SIG-M5 (cell line): ENCODE measurements at places on chromosomes 1 and 21.
A peak's percentile ranks its signal among the peaks of the same experiment; 100 is the strongest.

DNA sequence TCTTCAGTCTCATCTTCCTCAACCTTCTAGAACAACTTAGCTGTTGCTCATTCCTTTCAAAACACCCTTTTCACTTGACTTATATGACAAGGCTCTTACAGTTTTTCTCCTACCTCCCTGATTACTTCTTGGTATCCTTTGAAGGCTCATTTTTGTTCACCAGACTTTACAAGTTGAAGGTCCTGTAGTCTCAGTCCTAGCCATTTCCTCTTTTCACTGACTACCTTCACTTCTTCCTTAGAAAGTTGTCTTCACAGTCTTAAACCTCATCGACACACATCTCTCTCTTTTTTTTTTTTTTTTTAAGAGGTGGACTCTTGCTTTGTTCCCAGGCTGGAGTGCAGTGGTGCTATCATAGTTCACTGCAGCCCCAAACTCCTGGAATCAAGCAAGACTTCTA, 6.6 kb upstream of the TP53BP2 start:
- DNase-seq, result no peak

GRCh38 chr1:56074007-56074651, 505.2 kb downstream of the PLPP3 start:
- DNase-seq, result no peak

DNA sequence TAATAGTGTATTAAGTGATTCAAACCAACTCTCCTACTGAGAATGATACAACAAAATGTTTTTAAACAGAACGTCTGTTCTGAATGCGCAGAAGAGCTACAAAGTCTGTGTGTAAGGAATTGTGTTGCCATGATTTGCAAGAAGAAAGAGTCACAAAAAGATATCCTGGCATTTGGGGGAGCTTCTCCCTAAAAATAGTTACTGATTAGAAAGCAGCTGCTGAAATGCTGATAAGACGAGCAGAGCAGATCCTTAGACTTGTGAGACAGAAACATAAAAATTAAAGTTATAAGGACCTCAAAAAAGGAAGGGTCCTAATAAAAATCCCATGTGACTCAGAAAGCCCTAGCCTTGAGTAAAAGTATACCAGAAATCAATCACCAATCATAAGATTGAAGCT, 54.9 kb upstream of the CRB1 start:
- DNase-seq, result no peak

- DNase-seq, result no peak
Measured at GRCh38 chr1:18190598-18190997, 83.0 kb downstream of the IGSF21 start.

DNA sequence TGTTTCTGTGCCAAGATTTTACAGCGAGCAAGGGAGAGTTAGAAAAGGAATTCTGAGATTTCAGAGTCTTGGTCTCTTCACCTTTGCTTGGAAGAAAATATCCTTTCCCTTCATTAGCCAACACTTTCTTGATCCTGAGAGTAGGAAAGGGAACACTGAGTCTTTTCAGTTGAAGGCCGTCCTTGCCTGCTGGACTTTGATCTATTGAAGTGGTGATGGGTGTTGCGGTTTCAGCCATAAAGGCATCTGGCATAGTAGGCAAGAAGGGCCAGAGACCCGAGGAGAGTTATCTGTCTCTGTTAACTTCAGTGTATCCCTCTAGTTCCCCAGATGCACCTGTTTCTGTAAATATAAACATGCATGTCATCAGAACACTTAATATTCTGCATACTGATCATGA, 9.7 kb downstream of the SELE start:
- no peak for DNase-seq

- peak; percentile 38 for DNase-seq
Measured at GRCh38 chr1:244970236-244970743, 105.9 kb upstream of the HNRNPU start.

GRCh38 chr1:12285496-12286143, 55.8 kb downstream of the VPS13D start:
- no peak for DNase-seq

- no peak for DNase-seq
Measured at GRCh38 chr1:53419034-53419433, 40.2 kb upstream of the DMRTB1 start.

- no peak for DNase-seq
Measured at GRCh38 chr1:232883992-232884661, 66.3 kb upstream of the NTPCR start.

DNA sequence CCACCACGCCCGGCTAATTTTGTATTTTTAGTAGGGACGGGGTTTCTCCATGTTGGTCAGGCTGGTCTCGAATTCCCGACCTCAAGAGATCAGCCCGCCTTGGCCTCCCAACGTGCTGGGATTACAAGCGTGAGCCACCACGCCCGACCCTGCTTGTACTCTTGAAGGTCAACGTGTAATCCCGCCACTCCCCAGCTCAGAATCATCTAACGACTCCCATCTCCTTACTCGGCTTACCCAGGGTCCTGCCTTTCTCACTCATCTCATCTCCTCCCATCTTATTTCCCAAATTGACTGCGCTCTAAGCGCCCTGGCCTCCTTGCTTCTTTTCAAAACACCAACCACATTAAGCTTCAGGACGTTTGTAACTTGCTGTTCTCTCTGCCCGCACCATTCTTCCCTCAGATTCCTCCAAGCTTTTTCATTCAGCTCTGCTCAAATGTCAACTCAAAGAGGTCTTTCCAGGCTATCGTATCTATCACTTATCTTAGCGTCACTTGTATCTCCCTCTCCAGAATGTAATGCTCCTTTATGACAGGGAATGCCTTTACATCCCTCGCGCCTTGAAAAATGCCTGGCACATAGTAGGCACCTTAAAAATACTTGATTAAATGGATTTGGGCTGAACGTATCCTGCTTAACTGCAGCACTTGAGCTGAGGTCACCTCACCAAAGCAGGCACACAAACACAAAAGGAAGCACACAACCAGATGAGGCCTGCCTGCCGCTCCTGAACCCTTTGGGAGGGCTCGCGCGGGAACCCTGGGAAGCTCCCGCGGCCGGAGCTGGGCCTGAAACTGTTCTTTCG, 1.4 kb upstream of the USP1 start:
- no peak for DNase-seq

- DNase-seq, result no peak
Measured at GRCh38 chr1:208208132-208208487, 36.1 kb downstream of the PLXNA2 start.

- no peak for DNase-seq
Measured at GRCh38 chr1:235989105-235989504, 75.8 kb downstream of the NID1 start.

GRCh38 chr1:114892194-114892918, 37.7 kb downstream of the SYCP1 start:
- no peak for DNase-seq

DNA sequence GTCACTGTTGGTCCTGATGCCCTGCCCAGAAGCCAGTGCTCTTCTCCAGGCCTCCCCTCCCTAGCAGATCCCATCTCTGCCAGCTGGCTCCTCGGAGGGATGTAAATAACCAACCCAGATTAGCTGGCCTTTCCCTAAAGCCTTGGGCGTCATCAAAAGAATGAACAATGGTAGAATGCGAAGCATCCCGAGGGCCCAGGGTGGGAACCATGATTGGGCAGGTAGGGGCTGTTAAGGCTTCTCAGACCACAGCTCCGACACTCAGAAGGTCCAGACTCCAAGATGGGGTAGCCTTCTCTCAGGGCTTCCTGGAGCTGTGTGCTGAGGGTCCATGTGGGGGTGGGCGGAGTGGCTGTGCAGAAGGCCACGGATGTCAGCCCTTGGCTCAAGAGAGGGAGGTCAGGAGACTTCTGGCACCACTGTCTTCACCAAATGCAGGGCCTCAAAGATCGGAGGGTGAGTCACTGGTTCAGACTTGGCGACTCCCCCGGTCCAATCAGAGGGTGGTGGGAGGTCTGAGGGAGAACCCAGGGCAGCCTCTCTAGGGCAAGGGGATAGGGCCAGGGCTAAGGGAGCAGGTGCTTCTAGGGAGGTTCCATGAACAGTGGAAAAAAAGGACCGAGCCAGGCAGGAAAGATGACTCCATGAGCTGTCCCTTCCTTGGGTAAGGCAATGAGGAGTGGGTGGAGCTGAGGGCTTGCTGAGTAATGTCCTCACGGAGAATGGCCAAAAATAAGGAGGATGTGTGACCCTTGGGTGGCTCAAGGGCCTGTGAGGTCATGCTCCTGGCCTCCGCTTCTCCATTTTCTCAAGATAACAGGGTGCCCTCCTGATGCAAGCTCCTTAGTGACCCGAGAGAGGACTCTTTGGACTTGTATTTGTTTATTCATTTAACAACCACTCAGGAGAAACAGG, 58.4 kb upstream of the EPS8L3 start:
- no peak for DNase-seq

GRCh38 chr1:55304229-55304740, 89.1 kb upstream of the USP24 start:
- DNase-seq, result no peak

DNA sequence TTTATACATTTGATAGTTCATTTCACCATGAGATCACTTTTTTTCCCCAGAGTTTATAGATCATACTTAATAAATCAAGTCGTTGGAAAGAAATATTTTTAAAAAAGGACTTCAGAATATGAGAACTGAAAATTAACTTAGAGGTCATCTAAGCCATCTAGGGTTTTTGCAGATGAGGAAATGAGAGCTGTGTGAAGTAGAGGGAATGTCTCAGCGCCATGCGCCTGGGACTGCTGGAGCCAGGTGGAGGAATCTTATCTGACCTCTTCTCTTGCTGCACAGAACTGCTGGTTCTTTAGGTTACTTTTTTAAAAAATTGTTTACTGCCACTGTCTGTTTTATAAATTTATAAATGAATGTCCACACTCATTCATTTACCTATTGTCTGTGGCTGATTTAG, 11.5 kb downstream of the SH3BGR start:
- no peak for DNase-seq

DNA sequence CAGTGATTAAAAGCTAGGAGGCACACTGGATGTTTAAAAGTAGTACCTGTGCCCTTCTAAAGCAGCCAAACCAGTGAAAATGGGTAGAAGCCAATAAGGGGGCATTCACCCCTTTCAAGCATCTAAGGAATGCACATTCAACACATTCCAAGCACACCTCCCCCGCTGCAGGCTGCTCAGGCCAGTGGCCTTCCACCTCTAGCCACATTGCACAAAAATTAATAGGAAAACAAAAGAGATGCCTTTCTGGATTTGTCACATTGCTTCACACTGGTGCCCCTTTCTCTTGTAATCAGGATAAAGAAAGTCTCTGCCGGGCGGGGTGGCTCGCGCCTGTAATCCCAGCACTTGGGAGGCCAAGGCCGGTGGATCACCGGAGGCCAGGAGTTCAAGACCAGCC, 834.0 kb downstream of the USP25 start:
- DNase-seq, result no peak

GRCh38 chr1:244801246-244801645, 34.2 kb upstream of the COX20 start:
- no peak for DNase-seq

- DNase-seq, result no peak
Measured at GRCh38 chr1:111202366-111202706, 1.9 kb upstream of the DENND2D start.

DNA sequence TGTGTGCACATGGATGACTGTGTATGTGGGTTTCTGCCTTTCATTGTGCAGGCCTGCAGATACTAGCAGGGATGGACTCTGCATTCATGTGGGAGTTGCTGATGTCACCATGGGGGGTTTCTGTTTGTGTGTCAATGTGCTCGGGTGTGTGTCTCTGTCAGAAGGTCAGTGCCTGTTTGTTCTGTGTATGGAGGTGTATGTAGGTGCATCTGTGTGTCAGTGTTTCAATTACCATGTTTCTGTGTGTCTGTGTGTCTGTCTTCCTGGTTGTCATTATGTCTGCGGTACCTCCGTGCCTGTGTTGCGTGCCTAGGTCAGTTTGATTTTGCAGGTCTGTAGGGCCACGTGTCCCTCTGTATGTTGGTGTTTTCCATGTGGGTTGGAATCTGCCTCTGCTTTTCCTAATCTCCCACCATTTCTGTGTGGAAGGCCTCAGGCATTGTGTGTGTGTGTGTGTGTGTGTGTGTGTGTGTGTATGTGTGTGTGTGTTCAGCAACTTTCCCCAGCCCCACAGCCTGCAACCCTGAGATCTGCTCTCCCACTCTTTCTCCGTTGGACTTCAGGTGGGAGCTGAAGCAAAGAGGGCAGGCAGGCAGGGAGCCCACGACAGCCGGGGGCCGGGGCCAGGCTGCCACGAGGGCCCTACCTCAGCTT, 36.7 kb upstream of the WASF2 start:
- DNase-seq, result no peak

DNA sequence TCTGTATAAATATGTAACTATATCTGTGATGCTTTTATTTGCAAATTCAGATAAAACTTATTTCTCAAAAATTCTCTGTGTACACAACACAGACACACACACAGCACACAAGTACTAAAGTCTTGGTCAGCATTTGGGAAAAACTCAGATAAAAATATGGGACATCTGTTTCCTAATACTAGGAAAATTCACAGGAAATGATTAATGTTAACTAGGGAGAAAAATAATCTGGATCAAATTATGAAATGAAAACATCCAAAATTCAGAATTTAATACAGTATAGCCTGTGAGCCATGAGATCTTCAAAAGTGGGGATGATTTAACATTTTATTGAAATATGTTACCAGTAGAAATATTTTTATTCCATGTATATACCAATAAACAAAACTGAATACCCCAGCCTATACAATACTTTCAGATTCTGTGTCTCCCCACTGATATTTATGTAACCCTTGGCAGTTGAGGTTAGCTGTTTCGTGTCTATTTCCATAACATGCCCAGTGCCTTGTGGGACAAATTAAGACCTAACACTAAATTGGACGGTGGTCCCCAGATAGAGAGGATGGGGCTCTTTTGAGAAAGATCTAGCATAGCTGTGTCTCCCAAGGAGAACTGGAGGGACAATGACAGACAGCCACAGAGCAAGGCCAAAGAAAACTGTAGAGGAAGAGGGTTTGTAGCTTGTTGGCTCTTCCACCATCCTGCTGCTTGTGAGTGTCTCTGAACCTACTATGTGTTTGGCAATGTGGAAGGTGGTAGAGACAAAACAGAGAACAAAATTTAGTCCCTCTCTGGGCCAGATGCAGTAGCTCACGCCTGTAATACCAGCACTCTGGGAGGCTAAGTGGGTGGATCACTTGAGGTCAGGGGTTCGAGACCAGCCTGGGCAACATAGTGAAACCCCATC, 47.2 kb downstream of the GNG12 start:
- no peak for DNase-seq

GRCh38 chr1:53369034-53369750, 41.3 kb upstream of the LRP8 start:
- no peak for DNase-seq

DNA sequence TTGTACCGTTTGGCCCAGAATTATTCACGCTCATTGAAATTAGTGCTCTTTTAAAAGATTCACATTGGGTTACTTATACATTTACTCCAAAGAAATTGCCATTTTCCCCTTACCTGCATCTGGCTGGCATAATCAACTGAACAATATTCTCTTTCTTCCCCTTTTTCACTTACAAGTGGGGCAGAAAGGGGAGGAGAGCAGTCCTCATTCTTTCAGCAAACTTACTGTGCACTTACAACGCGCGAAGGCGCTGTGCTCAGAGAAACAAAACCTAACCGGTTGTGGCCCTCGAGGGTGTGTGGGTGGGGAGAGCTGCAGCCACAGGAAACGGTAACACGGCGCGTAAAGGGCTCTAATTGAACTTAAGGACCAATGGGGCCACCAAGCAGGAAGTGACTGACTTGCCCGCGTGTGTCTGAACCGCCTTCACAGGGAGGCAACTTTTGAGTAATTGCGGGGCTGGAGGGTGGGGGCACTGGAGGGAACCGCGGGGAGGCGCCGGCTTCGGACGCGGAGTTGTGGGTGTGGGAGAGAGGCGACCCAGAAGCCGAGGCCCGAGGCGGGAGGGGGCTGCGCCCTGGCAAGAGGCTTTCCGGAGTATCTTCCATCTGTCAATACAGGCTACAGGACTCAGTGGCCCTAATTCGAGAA, 693 bp upstream of the PNRC2 start:
- DNase-seq, result peak; percentile 99
